ENCODE measurements at places on chromosomes 5 and 9.

DNA sequence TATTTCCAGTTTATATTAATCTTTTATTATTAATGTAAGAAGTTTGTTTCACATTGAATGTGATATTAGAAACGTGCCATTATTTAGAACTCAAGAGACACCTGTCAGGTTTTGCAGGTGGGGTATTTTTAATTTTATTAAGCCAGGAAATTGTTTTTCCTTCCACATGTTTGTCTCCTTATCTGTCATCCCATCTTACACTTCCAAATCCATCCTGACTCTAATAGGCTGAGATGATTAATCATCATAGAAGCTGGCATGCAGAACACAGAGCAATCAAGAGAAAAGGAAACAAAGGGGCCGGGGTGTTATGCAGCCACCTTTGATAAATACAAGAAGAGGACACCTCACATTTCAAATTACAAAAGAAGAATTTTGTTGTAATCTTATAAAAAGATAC, 506.5 kb downstream of the ISL1 start:
- DNase-seq: no peak

GRCh38 chr9:97987487-97987886, 4.3 kb downstream of the ANP32B start:
- DNase-seq: no peak

DNA sequence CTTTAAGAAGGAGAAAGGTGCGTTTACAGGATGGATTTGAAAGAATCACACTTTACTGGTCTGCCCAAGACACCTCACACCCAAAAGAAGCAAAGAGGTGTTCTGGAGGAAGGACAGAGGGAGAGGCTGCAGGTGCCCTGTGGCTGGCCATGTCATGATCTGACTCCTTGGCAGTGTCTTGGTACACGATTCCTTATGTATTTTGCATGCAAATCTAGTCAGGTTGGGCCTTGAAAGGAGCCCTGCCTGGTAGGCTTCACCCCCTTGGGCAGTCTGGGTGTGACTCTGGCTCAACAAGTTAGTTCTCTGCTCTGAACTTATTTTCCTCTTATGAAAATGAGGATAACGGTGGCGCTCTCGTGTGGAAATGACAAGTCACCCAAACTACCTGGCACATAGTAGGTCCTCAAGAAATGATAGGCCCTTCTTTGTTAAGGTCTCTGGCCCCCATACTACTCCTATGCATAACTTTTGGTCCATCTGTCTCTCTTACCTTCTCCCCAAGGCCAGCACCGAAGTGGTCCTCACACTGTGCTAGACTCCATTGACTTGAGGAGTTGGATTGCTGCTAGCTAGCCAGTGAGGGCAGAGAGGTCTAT, 212.5 kb downstream of the SEMA6A start:
- DNase-seq: no peak

GRCh38 chr5:112084149-112084548, 327.2 kb upstream of the NREP start:
- DNase-seq: no peak
